ENCODE measurements at places on chromosomes 3 and 15. TPM values are rescaled to one million over a fixed set of nuclear protein-coding genes. Genes with fewer than 3 reads are reported as not detected.
A peak's percentile ranks its signal among the peaks of the same experiment; 100 is the strongest.

TFDP2 gene
- total RNA-seq, result 26.7 TPM

GRCh38 chr15:59598461-59598860, 13.1 kb upstream of the GCNT3 start:
- no peak overlapping the region for H3K27ac ChIP-seq
- no peak for DNase-seq
- H3K27me3 ChIP-seq, result no peaks in the 10 kb centered on the region
- H3K36me3 ChIP-seq, result no peaks in the 10 kb centered on the region
- no peaks in the 10 kb centered on the region for H3K4me1 ChIP-seq

GRCh38 chr15:97182581-97182980, 777.9 kb upstream of the ARRDC4 start:
- H3K4me3 ChIP-seq, result no peak overlapping the region
- no peaks in the 10 kb centered on the region for H3K4me1 ChIP-seq
- no peaks in the 10 kb centered on the region for H3K27me3 ChIP-seq
- H3K27ac ChIP-seq, result no peak overlapping the region
- no peaks in the 10 kb centered on the region for H3K36me3 ChIP-seq
- no peak for DNase-seq

- H3K36me3 ChIP-seq, result no peaks in the 10 kb centered on the region
- H3K27ac ChIP-seq, result no peak overlapping the region
- no peaks in the 10 kb centered on the region for H3K27me3 ChIP-seq
- no peak for DNase-seq
- H3K4me3 ChIP-seq, result no peak overlapping the region
- no peaks in the 10 kb centered on the region for H3K4me1 ChIP-seq
Measured at GRCh38 chr3:63047068-63047467, 171.9 kb upstream of the CADPS start.

DNA sequence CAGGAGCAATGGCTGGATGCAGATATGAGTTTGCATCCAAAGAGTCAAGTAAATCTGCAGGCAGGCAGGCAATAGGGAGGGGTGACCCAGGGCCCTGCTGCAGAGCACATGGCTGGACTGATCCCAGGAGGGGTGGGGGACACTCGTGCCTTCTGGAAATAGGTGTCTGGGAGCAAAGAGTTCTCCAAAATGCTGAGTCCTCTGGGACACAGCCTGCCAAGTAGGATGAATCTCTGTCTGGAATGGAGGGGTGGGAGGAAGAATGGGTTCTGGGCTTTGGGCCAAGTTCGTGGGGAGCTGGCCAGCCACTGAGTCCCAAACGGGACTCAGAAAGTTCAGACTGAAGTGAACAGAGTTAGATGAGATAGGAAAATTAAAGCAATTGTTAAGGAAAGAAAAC, 214.5 kb downstream of the MTHFS start:
- H3K27me3 ChIP-seq, result no peaks in the 10 kb centered on the region
- DNase-seq, result no peak
- H3K4me3 ChIP-seq, result no peak overlapping the region
- no peak overlapping the region for H3K27ac ChIP-seq
- no peaks in the 10 kb centered on the region for H3K36me3 ChIP-seq

WDR49 gene
- 1.2 TPM for total RNA-seq

CPLX3 gene
- total RNA-seq, result not detected

GRCh38 chr3:120791913-120792312, 49.4 kb downstream of the GTF2E1 start:
- no peak for DNase-seq
- no peaks in the 10 kb centered on the region for H3K27me3 ChIP-seq
- no peak overlapping the region for H3K4me3 ChIP-seq

DNA sequence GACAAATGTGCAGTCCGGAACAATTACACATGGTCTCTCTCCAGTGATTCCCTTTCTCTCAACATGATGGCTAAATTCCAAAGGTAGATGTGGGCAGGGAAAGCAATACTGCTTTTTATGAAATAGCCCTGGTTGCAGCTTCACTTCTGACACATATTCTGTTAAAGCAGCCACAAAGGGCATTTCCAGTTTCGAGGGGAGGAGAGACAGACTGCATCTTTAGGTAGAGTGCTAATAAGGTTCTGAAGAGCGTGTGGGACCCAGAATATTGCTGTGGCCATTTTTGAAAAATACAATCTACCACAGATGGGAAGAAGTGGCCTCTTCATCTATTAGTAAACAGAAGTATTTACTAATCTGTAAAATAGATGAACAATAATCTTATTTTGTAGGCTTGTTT, 139.3 kb upstream of the PEX5L start:
- no peaks in the 10 kb centered on the region for H3K36me3 ChIP-seq
- H3K27ac ChIP-seq, result no peak overlapping the region
- H3K27me3 ChIP-seq, result no peaks in the 10 kb centered on the region
- no peak for DNase-seq
- H3K4me3 ChIP-seq, result no peak overlapping the region

DNA sequence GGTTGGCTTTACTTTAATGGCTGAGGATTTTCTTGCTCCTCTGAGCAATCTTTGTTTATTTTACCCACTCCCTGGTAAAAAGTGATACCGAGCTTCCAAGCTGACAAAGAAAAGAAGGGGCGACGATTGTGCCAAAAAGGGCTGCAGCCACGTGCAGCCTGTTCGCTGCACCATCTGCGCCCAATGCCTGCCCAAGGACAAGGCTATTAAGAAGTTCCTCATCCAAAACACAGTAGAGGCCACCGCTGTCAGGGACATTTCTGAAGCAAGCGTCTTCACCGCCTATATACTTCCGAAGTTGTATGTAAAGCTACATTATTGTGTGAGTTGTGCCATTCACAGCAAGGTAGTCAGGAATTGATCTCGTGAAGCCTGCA, 4.4 kb downstream of the ARHGAP31 start:
- peaks cover 56% of the 10 kb centered on the region for H3K4me1 ChIP-seq
- peak overlapping the region; percentile 17 for H3K4me3 ChIP-seq
- no peaks in the 10 kb centered on the region for H3K36me3 ChIP-seq
- DNase-seq, result no peak

DNA sequence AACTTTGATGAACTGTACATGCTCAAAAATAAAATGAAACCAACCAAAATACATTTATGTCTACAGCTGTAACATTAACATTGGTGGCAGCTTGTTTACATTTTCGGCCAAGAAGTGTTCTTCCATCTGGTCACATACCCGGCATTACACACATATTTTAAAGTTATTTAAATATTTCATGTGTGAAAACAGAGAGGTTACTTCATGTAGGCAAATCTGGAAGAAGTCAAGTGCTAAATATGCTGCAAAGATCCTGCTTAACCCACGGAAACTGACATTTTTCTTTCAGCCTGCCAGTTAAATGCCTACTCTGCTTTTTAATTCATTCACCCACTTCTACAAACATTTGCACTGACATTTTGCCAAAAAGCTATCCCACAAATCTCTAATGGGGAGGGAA, 69.7 kb downstream of the MB21D2 start:
- peaks cover 17% of the 10 kb centered on the region for H3K4me1 ChIP-seq
- H3K36me3 ChIP-seq, result no peaks in the 10 kb centered on the region
- no peak overlapping the region for H3K27ac ChIP-seq
- no peaks in the 10 kb centered on the region for H3K27me3 ChIP-seq
- DNase-seq, result no peak
- H3K4me3 ChIP-seq, result no peak overlapping the region

DNA sequence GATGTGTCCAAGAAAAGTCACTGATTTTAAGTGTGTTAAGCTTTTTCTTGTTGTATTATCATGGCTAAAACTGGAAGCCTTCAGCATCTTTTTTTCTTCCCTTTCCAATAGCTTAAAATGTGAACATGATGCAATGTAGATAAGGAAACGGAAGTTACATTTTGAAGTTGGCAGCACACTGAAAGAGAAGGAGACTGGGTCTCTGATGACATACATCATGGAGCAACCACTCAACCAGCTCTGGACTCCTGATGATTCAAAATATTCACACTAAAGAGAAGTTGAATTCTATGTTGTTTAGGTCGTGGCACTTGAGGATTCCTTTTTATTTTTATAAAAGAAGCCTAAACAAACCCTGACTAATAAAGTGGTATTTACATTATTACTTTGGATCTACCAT, 488.3 kb upstream of the ALCAM start:
- H3K27ac ChIP-seq, result no peak overlapping the region
- H3K4me1 ChIP-seq, result no peaks in the 10 kb centered on the region
- H3K36me3 ChIP-seq, result no peaks in the 10 kb centered on the region
- no peaks in the 10 kb centered on the region for H3K27me3 ChIP-seq

- H3K27ac ChIP-seq, result no peak overlapping the region
- no peak for DNase-seq
- H3K4me1 ChIP-seq, result no peaks in the 10 kb centered on the region
- no peak overlapping the region for H3K4me3 ChIP-seq
Measured at GRCh38 chr3:31948280-31948679, 32.8 kb downstream of the OSBPL10 start.

SLC2A2 gene
- not detected for total RNA-seq

LIPC gene
- total RNA-seq, result 0.64 TPM

RASA2 gene
- total RNA-seq, result 30.3 TPM

DNA sequence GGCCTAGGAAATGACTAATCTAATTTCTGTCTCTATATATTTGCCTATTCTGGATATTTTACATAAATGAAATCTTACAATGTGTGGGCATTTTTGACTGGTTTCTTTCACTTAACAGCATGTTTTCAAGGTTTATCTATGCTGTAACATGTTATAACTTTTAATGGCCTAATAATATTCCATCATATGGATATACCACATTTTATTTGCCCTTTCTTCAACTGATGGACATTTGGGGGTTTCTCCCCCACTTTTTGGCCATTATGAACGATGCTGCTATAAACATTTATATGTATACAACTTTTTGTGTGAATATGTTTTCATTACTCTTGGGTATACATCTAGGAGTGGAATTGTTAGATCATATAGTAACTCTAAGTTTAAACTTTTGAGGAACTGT, 357.3 kb upstream of the ADAMTS9 start:
- H3K27me3 ChIP-seq, result no peaks in the 10 kb centered on the region
- H3K36me3 ChIP-seq, result no peaks in the 10 kb centered on the region
- H3K4me3 ChIP-seq, result no peak overlapping the region
- H3K4me1 ChIP-seq, result no peaks in the 10 kb centered on the region
- no peak overlapping the region for H3K27ac ChIP-seq

ADAMTS17 gene
- total RNA-seq, result 6.2 TPM

GRCh38 chr15:69299451-69299886, 757 bp downstream of the PAQR5 start:
- H3K27me3 ChIP-seq, result no peaks in the 10 kb centered on the region
- peak overlapping the region; percentile 64 for H3K4me3 ChIP-seq
- H3K27ac ChIP-seq, result peak overlapping the region; percentile 24
- peak; percentile 66 for DNase-seq
- no peaks in the 10 kb centered on the region for H3K36me3 ChIP-seq

DNA sequence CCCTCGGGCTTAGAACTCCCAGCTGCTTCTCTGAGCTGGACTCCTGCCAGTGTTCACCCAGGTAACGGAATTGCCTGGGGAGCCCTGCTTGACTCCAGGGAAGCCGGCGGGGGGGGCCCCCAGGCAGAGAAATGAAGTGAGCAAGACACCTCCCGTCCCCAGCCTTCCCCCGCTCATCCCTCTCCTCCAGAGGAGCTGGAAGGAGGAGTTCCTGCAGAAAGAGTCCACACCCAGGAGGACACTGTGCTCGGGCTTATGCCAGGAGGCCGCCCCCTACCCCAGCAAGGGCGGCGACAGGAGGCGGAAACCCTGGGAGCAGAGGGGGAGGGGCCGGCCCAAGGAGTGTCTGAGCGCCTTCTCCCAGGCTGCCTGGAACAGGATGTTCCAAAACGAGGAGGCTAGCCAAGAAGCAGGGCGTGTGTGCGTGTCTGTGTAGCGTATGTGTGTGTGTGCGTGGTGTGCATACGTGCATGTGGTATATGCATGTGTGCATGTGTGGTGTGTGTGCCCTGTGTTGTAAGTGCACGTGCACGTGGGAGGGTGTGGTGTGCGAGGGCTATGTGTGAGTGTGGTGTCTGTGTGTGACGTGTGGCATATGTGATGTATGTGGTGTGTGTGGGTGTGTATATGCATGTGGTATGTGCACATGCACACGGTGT, 511.3 kb downstream of the SHQ1 start:
- DNase-seq, result peak; percentile 91
- peaks cover 9% of the 10 kb centered on the region for H3K4me1 ChIP-seq
- no peaks in the 10 kb centered on the region for H3K36me3 ChIP-seq
- no peak overlapping the region for H3K27ac ChIP-seq
- no peaks in the 10 kb centered on the region for H3K27me3 ChIP-seq

GRCh38 chr3:195068084-195069080, 202.6 kb downstream of the XXYLT1 start:
- H3K27me3 ChIP-seq, result no peaks in the 10 kb centered on the region
- H3K27ac ChIP-seq, result no peak overlapping the region
- DNase-seq, result peak; percentile 37
- peaks cover 4% of the 10 kb centered on the region for H3K36me3 ChIP-seq
- no peak overlapping the region for H3K4me3 ChIP-seq

SAMMSON gene
- not detected for total RNA-seq

GRCh38 chr15:69107025-69107620, 53.3 kb upstream of the GLCE start:
- H3K36me3 ChIP-seq, result no peaks in the 10 kb centered on the region
- no peaks in the 10 kb centered on the region for H3K4me1 ChIP-seq
- no peak overlapping the region for H3K27ac ChIP-seq
- H3K27me3 ChIP-seq, result no peaks in the 10 kb centered on the region
- H3K4me3 ChIP-seq, result no peak overlapping the region
- DNase-seq, result no peak

QARS1 gene
- 172 TPM for total RNA-seq

TRH gene
- total RNA-seq, result not detected

CCR8 gene
- total RNA-seq, result not detected

All from upper lobe of right lung (tissue), 1 donor.